ENCODE measurements at places on chromosomes 6 and 20.

DNA sequence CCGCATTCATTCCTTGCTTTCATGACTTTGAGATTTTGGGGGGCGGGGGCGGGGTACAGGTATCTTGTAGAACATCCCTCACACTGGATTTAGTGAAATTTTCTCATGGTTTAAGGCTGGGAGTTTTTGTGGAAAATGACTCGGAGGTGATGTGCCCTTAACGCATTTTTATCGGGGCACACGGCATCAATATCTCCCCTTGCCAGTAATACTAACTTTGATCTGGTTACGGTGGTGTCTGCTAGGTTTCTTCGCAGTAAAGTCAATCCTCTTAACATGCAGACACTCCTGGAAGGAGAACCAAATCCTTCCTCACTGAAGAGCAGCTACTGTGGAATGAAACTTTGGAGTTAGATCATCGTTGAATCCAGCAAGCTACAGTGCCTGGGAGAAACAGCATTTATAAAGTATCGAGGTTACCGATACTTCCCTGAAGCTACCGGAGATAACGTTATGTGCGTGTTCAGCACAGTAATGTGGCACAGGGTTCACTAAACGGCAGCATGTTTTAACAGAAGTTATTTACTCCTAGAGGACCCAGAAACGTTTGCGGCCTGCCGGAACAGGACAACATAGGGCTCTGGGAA is 1.2 kb upstream of the DYNLRB1 start:
- DNase-seq = no peak

GRCh38 chr6:16183187-16183664 is 54.3 kb downstream of the MYLIP start:
- DNase-seq = no peak

GRCh38 chr6:12369781-12370262 is 79.7 kb downstream of the EDN1 start:
- DNase-seq = no peak

DNA sequence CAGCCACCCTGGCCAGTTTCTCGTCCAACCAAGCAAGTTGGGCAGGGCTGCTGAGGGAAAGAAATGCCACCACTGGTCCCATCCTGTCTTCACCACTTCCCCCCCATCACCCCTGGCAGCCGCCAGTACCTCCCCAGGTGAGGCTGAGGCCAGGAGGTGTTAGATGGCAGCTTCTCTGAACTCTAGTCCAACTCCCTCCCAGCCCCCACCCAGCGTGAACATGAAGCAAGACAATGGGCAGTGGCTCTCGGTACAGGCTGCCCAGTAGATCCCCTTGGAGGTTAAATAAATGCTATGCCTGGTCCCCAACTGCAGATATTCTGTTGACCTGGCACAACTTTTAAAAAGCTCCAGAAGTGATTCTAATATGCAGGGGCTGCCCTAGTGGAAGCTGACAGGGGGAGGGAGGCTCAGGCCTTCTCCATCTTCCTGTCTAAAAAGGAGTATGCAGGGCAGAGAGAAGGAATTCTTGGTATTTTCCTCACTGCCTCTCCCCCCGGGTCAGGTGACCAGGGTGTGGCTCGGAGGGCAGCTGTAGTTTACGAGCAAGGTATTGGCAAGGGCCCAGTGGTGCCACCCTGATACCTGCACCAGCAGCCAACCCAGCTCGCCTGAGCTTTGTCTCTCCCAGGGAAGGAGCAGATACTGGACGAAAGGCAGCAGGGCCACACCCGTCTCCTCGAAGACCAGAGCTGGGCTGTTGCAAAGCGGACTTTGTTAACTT is 25.7 kb downstream of the KCNK5 start:
- no peak for DNase-seq

DNA sequence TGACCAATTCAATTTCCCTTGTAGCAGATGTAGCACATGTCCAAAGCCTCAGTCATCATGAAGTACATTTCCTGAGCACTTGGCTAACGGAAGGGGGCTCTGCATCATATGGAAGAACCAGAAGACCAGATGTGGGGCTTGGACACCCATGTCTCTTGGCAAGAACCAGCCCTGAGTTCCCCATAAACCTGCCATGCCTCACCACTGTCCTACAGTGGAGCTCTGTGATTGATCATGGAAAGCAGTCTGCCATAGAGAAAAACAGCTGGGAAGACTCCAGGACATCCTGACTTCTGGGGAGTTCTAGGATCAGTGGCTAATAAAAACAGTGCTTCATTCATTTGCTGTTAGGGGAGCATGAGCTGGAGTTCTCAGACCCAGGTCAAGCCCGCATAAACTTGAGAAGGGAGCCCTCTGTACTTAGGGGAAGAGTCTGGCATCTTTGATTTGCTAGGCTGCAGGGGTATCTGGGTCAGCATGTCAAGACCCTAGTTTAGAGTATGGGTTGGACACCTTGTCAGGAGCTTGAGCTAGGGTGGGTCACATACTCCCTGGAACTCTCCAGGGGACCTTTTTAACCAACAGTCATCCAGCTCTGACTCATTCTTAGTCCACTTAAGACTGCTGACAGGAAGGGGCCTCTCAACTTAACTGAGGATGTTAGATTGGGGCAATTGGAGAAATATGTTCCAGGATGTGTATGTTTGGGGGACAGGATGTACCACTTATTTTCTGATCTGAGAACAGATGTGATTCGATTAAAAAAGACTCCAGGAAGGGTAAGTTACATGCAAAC is 26.3 kb upstream of the TRAM2 start:
- DNase-seq = no peak

DNA sequence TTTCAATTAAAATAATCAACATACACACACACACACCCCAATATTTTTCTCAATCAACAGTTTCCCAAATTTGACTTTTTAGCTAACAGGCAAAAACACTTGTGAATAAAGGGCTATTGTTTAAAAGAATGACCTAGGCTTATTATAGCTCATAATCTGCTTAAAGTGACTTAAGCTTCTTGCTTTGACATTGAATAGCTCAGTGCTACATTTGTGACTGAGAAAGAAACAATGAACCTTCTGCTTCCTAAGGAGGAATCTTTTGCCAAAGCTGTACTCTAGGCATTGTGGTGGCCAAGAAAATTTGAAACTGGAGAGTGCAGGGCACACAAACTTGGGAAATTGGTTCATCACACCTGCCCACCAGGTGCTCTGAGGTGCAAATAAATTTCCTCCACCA is 282.0 kb downstream of the SYNE1 start:
- DNase-seq = no peak

DNA sequence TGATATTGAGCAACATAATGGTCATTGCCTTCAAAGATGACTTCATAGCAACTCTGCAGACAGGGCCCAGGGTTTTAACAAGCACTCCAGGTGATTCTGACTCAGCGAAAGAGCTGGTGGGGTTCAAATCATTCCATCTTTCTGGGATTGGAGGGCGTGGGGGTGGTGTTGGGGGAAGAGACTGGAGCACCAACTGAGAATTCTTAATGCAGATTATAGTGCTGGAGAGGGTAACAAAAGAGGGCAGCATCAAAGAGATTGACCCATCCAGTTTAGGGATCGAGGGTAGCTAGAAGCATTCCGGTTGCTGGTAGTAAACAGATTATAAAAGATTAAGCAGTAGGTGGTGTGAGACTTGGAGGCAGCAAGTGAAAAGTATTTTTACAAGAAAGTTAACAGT is 15.9 kb downstream of the PFDN4 start:
- DNase-seq = no peak

Data from nucleus accumbens (tissue), 56 donors.